ENCODE measurements at places on chromosomes 2 and 18.

DNA sequence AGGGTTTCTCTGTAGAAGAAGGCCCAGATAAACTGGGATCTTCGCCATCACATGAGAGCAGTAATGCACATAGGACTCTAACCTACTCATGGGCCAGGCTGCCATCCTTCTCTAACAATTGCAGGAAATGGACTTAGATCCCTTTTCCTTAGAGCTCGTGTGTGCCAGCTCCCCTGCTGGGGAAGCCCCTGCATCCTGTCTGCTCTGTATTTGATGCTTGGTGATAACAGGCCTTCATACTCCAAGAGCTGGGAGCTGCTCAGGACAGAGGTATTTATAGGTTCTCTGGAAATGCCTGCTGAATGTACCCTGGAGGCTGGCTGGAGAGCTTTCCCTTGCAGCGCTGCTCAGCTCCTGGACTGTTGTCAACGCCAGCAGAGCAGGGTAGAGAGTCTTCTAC, 249.6 kb downstream of the MTX2 start:
- DNase-seq = peak; percentile 72

DNA sequence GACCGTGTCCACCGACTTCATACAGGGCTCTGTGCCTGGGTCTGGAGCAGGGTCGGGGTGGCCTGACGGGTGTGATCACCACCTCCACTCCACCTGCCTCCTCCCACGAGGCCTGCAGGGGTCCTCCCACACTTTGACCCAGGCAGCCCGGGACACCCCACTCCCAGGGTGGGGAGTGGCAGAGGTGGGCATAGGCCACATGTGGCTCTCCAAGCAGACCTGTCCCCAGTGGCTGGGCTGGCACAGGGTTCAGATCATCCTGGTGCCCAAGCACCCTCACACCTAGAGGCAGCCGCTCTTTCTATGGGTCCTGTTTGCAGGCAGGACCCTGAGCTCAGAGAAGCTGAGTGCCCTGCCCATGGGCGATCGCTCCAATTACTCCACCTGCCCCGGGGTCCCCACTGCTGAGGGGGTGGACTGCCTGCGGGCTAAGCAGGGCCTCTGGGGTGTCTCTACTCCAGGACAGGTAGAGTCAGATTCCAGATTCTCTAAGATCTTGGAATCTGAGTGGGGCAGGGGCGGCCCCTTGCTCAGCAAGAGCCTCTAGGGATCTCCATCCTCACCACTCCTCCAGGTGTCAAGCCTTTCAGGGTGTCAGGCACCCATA, 1.4 kb downstream of the NEURL3 start:
- DNase-seq = no peak

DNA sequence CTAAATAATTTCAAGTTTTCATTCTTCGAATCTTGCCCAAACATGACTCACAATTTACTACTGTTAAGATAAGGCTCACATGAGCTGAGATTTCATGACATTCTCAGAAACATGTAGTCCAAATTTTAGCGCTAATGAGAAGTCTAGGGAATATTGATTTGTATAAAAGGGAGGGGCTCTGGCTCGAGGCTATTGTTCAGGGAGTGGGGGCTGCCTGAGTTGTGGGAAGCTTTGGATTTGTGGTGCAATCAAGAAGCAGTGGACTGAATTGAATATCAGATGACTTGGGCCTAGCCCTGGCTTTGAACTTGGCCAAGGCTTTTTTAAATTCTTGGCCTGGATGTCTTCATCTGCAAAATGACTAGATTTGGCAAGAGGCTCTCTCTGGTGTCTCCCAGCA, 674.9 kb upstream of the FANCL start:
- no peak for DNase-seq

DNA sequence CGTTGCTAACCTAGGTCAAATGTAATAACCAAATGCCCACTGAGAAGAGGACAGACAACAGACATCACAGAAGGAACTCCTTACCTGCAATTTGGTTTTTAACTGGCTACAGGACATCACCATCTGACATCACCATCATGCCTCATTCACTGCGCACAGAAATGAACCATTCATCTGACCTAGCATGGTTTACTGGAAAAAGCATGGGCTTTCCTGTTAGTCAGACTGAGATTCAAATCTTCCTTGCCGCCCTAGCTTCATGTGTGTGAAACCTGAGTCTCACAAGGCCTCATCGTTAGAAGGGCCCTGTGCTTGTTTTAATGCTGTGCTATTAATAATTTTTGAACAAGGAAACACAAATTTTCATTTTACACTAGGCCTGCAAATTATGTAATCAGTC, 1.1 kb upstream of the HIBCH start:
- DNase-seq = no peak

DNA sequence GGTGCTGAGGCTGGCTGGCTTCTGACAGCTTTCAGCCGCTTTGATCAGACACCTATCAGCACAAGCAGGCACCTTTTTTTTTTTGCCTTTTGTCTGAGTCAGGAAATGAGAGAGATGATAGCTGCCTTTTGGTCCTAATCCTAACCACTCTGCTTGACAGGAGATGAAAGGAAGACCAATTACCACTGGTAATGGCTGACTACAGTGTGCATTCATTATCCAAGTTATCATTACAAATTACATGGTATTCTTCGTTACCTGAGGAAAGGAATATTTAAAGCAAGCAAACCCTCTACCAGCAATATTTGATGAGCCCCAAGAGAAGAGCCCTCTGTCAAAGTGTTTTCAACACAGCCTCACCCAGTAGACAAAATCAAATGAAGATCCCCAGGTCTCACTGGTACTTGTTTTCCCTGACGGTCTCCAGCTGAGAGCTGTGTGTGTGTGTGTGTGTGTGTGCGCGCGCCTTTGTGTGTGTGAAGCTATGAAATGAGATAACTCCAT, 925.7 kb downstream of the DCDC2C start:
- no peak for DNase-seq

GRCh38 chr2:239929504-239929903, 95.6 kb downstream of the NDUFA10 start:
- no peak for DNase-seq

DNA sequence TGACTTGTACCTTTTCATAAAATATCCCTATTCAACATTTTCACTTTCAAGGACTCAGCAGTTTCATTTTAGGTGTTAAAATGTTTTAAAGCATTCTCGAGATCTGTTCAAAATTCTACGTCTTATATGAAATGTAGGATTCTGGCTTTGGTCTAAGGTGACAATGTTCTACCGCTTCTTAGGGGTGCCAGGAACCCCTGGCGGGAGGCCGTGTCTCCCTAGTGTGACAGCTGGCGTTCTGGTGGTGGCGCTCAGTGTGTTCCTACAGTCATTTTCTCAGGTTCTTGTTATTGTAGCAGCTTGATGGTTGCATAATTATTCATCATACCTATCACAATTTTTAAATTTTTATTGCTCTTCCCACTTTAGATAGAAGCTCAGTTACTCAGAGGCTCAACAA, 204.6 kb downstream of the AGAP1 start:
- DNase-seq = no peak

GRCh38 chr2:96138179-96139145, at the start of gene ASTL:
Gene ASTL (minus strand): TSS chr2:96138502. CDS start chr2:96138436, 66 bp downstream.
- DNase-seq = peak; percentile 95

GRCh38 chr2:7516484-7517063, 599.4 kb downstream of the RNF144A start:
- DNase-seq = no peak

DNA sequence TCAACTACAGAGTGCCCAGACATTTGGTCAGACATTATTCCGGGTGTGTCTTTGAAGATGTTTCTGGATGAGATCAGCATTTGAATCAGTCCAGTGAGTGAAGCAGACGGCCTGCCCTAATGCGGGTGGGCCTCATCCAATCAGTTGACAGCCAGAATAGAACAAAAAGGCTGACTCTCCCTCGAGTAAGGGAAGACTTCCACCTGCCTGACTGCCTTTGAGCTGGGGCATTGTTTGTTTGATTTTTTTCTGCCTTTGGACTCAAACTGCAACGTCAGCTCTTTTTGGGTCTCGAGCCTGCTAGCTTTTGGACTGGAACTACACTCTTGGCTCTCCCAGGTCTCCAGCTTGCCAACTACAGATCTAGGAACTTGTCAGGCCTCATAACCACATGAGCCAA, 111.7 kb upstream of the AGAP1 start:
- DNase-seq = no peak

GRCh38 chr2:231399853-231400680, 4.6 kb downstream of the B3GNT7 start:
- DNase-seq = no peak

DNA sequence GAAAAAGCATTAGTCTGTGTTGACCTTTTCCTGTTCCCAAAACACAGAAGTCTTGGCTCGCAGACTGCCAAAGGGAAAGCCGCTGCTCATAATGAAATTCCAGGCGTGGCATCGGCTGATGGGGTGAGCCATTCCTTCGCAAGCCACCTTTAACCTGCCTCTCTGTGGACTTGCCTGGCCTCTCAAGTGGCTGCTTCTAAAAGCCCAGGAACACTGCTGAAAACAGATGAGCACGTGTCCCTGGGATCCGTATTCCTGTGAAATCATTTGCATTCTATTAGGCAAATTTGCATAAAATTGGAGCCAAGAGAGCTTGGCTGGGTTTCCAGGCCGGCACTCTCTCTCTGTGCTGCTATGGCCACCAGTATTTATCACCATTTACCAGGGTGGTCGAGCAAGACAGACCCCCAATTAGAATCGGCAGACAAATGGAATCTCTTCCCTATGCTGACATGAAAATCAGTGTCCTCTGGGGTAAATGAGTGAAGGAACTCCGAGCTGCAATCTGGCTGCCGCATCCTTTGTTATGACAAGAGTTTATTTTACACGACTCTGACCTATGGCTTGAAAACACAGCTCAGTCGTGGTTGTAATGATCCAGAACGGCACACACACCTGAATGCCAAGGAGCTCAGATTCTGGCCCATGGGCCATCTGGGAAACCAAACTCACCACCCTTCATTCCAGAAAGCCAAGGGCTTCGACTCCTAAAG, 21.7 kb downstream of the BCL2 start:
- peak; percentile 11 for DNase-seq

DNA sequence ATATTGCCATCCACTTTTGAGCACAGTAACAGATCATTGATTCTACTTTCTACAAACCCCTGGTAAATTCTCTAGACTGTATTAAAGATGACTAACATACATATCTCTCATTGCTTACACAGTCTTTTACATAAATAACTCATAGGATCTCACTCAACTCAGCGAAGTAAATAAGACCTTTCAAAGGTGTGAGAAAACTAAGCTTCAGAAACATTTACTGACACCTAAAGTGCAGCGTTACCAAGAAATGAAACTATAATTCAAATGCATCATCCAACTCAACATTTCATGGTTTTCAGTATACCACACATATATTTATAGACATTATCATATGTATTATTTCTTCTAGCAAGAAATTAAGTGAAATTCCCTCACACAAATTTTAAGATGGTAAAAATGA, 189.8 kb downstream of the METTL4 start:
- DNase-seq = no peak

- no peak for DNase-seq
Measured at GRCh38 chr2:16050908-16051489, 110.6 kb downstream of the MYCN start.

- no peak for DNase-seq
Measured at GRCh38 chr2:215521031-215521430, 85.2 kb upstream of the FN1 start.

DNA sequence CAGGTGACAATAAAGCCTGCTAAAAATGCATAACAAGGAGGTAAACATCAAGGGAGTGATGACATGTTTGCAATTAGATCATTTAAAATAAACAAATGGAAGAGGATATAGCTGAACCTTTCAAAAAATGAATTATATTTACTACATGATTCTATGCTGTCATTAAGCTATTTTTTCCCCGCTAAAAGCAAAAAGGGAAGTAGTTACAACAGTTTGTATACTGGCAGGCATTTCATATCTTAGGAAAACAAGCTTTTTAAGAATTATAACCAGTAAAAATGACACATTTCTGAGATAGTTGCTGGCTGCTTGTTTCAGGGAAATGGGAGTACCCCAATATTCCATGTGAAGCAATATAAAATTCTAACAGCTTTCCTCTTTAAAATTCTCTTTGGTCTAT, 89.1 kb upstream of the ITGB6 start:
- no peak for DNase-seq

DNA sequence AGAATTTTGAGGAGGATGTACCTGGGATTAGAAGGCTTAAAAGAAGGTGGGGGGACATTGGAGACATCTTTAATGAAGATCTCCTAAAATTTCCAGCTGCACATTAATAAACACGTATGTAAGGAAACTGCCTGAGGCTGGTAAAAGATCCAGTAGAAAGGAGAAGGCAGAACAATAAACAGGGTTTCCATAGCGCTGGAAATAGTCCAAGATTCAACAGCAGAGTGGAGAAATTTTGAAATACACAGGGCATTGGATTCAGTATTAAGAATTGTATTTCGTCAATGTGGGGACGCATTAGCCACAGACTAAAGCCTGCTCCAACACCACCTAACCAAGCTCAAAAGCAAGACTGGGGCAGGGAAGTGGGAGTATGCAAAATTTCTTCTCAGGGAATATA, 606.9 kb upstream of the NRXN1 start:
- no peak for DNase-seq

DNA sequence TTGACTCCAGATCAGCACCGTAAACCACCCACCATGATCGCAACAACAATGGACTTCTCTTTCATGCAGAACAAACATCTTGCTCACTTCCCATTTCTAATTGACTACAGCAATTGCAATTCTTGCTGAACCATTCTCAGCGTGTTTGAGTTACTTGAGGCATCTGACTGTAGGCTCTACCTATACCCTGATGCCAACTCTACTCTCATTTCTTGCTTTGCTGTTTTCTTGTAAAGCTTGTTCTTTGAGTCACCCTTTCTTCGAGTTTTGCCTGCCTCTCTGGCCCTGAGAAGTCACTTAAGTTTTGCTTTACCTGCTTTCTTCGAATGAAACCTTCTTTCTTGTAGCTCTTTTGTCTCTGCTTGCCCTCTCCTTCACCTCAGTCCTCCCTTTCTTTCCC, 160.5 kb upstream of the RND3 start:
- DNase-seq = no peak

DNA sequence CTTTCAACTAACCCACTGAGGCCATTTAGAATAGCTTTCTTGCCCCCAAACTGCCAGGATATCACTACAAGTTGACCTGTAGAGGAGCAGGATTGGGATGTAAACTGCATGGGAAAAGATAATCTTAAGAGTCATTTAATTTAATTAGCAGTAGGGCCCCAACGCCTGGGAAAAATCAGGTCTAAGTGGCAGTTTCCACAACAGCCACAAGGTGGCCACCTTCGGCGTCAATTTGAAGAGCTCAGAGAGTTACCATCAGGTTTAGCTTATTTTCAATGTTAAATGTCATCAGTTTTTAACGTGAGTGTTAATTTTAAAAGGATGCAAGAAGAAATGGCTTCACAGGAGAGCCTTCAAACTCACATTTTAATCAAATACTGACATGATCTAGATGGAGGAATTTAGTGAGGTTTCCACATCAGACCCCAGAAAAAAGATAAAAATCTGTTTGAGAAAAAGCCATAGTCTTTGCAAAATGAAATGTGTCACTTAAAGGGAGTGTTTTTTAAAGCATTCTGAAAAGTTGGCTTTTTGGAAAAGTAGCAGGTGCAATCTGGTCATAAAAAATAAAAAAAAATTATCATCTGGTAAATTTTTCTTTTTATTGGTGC, 77.3 kb upstream of the UPP2 start:
- peak; percentile 75 for DNase-seq

GRCh38 chr2:42878581-42878980, 86.2 kb upstream of the HAAO start:
- DNase-seq = no peak

- DNase-seq = peak; percentile 25
Measured at GRCh38 chr2:118089139-118089800, 999 bp downstream of the INSIG2 start.

All from GM23338 (cell line).